ENCODE measurements at places on chromosomes 12 and 14. TPM values are rescaled to one million over a fixed set of nuclear protein-coding genes. Genes with fewer than 3 reads are reported as not detected.
A peak's percentile ranks its signal among the peaks of the same experiment; 100 is the strongest.

DNA sequence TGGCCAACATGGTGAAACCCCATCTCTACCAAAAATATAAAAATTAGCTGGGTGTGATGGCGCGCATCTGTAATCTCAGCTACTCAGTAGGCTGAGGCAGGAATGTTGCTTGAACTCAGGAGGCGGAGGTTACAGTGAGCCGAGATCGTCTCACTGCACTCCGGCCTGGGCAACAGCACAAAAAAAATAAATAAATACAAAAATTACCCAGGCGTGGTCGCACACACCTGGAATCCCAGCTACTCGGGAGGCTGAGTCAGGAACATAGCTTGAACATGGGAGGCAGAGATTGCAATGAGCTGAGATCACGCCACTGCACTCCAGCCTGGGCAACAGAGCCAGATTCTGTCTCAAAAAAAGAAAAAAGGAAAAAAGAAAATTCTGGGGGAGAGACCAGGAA lies 80.1 kb downstream of the PHETA1 start:
- DNase-seq: no peak
- H3K36me3 ChIP-seq: no peaks in the 10 kb centered on the region
- no peak overlapping the region for H3K27ac ChIP-seq
- no peak overlapping the region for H3K4me3 ChIP-seq
- no peaks in the 10 kb centered on the region for H3K27me3 ChIP-seq

- H3K27ac ChIP-seq: no peak overlapping the region
- H3K4me1 ChIP-seq: no peaks in the 10 kb centered on the region
- DNase-seq: no peak
- H3K27me3 ChIP-seq: no peaks in the 10 kb centered on the region
These were observed 113.3 kb upstream of the ATP2B1 start for GRCh38 chr12:89821896-89822295.

The HNRNPA1 gene
- total RNA-seq: 213 TPM

DNA sequence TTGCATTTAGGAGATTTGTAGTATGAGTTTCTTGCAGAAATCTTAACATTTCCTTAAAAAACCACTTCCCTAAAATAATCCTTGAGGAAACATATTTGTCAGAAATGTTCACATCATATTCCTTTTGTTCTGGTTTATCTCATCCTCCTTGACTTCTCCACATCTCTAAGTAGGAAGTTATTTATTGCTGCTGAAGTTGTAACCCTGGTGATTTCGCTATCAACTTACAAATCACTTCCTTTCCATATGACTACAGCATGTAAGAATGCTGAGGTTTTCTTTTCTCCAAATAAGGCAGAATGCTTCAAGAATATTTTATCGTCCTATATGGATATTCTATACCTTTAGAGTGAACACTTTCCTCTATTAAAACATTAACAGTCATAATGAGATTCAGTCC lies 751.7 kb downstream of the NRXN3 start:
- no peak for DNase-seq
- no peaks in the 10 kb centered on the region for H3K4me1 ChIP-seq
- no peak overlapping the region for H3K27ac ChIP-seq
- no peaks in the 10 kb centered on the region for H3K27me3 ChIP-seq

The NEUROD4 gene
- not detected for total RNA-seq

DNA sequence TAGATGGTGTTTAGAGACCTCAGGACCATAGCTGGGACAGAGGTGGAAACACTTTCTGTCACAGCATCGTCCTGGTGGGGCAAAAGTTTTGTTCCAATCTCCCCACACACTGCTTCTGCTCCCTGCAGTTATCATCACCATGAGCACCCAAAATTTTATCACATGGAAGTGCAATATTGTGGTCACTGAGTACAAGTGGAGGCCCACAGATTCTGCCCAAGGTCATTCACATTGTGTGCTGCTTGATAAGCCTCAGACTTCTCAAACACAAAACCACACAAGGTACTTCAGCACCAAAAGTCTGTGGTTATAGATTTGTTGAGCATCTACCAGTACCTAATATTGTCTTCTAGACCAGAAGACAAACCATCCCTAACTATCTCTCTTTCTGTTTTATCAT lies 554 bp upstream of the KRT77 start:
- H3K27ac ChIP-seq: no peak overlapping the region
- no peaks in the 10 kb centered on the region for H3K27me3 ChIP-seq
- no peaks in the 10 kb centered on the region for H3K4me1 ChIP-seq
- no peaks in the 10 kb centered on the region for H3K36me3 ChIP-seq

The SERPINA9 gene
- total RNA-seq: not detected

The TCP11L2 gene
- total RNA-seq: 39.1 TPM

The DPPA3 gene
- total RNA-seq: not detected

DNA sequence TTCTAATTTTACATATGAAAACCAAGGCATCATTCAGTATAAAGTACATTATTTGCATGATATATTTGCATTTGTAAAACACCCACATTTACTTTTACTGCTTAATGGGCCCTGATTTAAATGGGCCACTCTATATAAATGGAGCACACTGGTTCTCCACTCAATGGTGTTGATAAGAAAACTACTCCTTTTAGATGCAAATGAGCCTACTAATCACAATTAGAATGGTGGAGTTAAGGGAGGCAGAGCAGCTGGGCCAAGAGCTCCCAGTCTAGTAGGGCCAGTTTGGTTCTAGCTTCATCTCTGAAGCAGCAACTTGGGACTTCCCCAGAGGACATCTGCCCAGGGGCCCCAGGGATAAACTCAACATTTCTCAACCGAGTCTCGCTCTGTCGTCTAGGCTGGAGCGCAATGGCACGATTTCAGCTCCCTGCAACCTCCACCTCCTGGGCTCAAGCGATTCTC lies 120.7 kb downstream of the FOXN3 start:
- H3K4me3 ChIP-seq: no peak overlapping the region
- no peak overlapping the region for H3K27ac ChIP-seq

- no peaks in the 10 kb centered on the region for H3K36me3 ChIP-seq
- no peaks in the 10 kb centered on the region for H3K27me3 ChIP-seq
- DNase-seq: no peak
- no peak overlapping the region for H3K27ac ChIP-seq
- H3K4me3 ChIP-seq: no peak overlapping the region
These were observed 25.0 kb upstream of the GSG1 start for GRCh38 chr12:13128291-13128965.

DNA sequence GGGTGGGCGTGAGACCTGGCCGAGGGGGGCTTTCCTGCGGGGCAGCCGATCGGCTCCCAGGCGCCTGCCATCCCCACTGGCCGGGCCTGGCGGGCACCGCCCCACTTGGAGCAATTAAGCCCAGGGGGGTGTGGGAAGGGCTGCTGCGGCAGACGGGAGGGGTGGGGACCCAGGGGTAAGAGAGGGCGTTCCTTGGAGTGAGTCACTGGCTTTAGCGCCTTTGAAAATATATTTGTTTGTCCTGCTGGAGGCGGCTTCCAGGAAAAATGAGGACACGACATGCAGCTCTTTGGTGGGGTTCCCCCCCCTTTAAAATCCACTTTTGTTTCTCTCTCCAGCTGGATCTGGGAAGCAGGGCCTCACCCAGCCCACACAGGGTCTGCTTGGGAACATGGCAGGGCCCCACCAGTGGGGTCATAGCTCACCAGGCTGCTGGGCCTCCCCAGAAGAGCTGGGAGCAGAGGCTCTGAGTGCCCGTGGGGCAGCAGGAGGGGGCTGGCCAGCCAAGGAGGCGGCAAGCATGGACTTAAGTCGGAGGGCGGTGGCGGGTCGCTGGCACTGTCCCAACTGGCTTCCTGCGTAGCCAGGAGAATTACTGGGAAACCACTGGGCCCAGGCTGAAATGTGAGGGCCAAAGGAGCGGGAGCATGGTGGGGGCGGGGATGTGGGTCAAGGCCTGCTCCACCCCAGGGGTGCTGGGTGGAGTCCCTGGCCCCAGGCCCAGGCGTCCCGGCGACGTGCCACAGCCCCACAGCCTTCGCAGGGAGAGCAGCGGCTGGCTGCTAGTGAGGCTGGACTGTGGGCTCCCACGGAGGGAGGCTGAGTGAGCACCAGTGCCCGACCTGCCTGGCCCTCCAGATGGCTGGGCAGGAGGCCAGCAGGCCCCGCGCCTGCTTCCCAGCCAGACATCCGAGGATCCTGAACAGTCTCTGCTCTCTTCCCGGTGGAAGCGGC lies 128.0 kb downstream of the RFLNA start:
- peaks cover 38% of the 10 kb centered on the region for H3K4me1 ChIP-seq
- peak; percentile 74 for DNase-seq
- peak overlapping the region; percentile 83 for H3K27ac ChIP-seq
- H3K4me3 ChIP-seq: peak overlapping the region; percentile 29
- H3K27me3 ChIP-seq: no peaks in the 10 kb centered on the region

The RAPGEF3 gene
- 17.0 TPM for total RNA-seq

DNA sequence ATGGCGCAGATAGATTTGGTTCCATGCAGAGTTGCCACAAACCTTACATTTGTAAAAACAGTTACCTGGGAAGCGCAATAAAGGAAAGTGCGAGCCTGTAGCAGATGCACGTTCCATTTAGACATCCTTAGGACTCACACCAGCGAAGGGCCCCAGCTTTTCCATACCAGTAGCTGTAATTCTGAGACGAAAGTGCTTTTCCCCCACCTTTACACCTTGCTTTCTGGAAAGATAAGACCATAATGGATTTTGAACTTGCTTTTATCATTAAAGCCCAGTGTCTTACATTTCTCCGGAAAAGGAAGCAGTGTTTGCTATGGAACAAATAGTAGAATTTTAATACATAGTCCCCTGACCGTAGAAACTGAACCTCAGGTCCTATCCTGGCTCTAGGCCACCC lies 616 bp upstream of the CCDC77 start:
- no peak for DNase-seq
- H3K4me1 ChIP-seq: peaks cover 16% of the 10 kb centered on the region
- H3K27me3 ChIP-seq: no peaks in the 10 kb centered on the region
- H3K4me3 ChIP-seq: peak overlapping the region; percentile 70

The PLCZ1 gene
- total RNA-seq: not detected

The HECTD4 gene
- total RNA-seq: 20.6 TPM

DNA sequence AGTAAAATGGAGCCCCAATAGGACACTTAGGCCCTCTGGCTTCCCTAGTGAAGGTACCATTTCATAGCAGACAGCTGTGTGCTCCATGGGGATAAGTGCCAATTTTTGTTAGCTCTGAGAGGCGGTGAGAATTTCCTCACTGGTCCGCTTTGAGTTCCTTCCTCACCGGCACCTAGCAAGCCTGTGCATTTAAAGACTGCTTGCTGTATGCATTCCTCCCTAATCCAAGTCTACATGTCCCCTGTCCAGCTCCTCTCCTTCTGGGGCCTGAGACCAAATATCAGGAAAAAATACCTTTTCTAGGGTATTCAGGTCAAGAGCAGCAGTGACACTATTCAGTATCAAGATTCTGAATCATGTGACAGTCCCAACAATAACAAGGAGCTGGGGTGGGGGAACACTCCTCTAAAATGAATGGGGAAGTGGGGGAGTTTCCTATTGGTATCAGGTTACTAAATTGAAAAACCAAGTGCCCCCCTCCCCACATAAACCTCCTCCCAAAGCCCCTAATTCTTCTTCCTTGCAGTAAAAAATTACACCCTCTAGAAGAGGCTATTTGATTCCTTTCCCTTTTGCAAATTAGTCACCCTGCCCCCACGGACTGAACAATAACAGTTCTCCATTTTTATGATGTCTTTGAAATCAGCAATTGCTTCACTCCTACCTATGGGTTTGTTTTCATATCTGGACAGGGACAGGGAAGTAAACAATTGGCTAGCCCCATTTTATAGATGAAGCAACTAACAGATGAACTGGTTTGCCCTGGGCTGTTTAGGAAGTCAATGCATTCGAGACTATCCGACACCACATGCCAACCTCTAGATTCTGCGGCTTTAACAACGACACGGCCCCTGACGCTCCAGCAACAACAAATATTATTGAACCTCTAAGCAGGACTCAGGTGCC lies 28.9 kb downstream of the BCL11B start:
- DNase-seq: no peak
- no peak overlapping the region for H3K27ac ChIP-seq
- no peaks in the 10 kb centered on the region for H3K4me1 ChIP-seq
- peaks cover 35% of the 10 kb centered on the region for H3K27me3 ChIP-seq
- H3K36me3 ChIP-seq: no peaks in the 10 kb centered on the region

DNA sequence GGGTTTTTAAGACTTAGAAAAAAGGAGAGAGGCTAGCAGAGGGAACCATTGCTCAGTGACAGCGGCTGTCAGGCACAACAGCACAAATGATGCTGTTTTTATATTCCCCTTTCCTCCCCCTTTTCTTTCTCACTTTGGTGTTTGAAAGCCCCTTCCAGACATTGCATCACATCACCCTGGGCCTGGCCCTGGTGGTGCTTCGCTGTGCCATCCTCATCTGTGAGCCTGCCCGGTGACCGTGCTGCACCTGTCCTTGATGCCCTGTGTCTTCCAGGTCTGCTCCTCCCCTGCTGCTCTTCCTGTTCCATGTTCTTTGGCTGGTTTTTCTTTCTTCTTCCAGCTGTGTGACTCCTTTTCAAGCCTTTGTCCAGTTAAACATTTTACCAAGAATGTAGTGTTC lies 24.8 kb downstream of the KLC1 start:
- H3K4me3 ChIP-seq: no peak overlapping the region
- DNase-seq: no peak
- no peaks in the 10 kb centered on the region for H3K27me3 ChIP-seq
- H3K36me3 ChIP-seq: no peaks in the 10 kb centered on the region
- no peak overlapping the region for H3K27ac ChIP-seq
- peaks cover 39% of the 10 kb centered on the region for H3K4me1 ChIP-seq

DNA sequence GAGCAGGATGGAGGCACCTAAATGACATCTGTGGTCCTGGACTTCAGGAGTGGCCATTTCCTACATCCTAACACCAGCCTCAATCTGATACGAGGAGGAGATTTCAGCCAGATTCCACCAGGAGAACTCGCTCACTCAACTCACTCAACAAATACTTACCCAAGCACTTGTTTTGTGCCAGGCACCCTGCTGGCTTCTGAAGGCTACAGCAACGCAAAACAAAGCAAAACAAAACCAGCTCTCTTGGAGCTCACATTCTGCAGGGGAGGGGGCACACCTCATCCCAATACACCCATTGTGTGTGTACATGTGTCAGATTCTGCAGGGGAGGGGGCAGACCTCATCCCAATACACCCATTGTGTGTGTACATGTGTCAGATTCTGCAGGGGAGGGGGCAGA lies 144.8 kb downstream of the PIWIL1 start:
- H3K27me3 ChIP-seq: no peaks in the 10 kb centered on the region
- no peaks in the 10 kb centered on the region for H3K36me3 ChIP-seq
- no peak overlapping the region for H3K4me3 ChIP-seq
- no peaks in the 10 kb centered on the region for H3K4me1 ChIP-seq

DNA sequence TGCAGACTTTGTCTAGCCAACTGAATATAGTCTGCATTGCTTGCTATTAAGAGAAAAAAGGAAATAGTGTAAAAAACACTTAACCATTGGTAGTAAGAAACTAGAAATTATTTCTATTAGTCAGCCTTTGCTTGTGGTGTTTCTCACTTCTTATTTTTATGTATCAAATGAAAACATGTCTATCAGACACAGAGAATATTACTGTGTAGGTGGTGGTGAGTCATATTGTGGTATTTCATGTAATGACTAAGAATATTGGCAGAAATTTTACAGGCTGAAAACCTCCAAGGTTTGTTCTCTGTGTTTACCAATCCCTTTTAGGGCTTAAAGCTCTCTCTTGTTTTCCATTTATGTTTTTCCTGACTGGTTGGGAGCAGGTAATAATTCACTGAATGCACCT lies 87.2 kb downstream of the DAAM1 start:
- H3K27me3 ChIP-seq: no peaks in the 10 kb centered on the region
- peaks cover 8% of the 10 kb centered on the region for H3K4me1 ChIP-seq
- no peaks in the 10 kb centered on the region for H3K36me3 ChIP-seq
- peak overlapping the region; percentile 27 for H3K27ac ChIP-seq
- no peak overlapping the region for H3K4me3 ChIP-seq
- no peak for DNase-seq

The MRPL42 gene
- 14.0 TPM for total RNA-seq

Measured in gastrocnemius medialis (tissue), 4 donors.